ENCODE measurements at places on chromosomes 5 and 9.

- DNase-seq, result no peak
Measured at GRCh38 chr5:149221326-149221725, 50.3 kb upstream of the AFAP1L1 start.

DNA sequence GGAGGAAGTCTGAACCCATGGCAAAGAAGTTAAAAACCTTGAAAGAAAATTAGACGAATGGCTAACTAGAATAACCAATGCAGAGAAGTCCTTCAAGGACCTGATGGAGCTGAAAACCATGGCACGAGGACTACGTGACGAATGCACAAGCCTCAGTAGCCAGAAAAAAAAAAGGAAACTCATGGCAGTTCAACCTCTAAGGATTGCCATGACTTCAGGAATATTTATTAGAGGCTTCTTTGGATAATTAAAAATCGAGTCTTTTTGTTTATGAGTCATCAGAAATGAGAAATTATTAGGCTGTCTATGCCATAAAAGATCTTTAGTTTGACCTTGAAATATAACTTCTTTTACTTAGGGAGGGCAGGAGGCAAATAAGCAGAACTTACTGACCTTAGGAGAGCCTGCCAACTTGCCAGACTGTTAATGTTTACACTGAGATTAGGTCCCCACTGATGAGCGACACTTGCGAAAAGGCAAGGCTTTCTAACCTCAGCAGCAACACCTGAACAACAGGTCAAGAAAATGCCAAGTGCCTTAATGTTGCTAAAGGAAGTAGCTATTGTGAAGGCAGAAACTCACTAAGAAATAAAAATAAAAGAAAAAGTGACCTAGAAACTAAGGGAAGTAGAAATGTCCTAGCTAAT, 55.2 kb upstream of the TUSC1 start:
- DNase-seq, result no peak

DNA sequence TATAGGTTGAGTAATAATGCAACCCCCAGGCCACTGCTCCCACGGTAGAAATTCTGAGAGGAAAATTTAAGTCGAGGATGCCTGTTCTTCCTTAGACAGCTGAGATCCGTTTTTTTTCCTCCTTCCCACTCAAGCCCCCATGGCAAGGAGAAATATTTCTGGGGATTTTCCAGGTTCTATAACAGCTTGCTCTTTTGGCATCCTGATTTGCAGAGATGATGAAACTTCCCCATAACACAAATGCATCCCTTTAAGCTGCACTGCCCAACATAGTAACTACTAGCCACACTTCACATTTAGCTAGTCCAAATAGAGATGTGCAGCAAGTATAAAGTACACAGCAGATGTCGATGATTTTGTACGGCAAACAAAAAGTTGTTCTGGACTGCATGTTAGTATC, 32.5 kb upstream of the GNA14 start:
- DNase-seq, result no peak

- DNase-seq, result no peak
Measured at GRCh38 chr5:177365845-177366527, 8.3 kb downstream of the RGS14 start.

DNA sequence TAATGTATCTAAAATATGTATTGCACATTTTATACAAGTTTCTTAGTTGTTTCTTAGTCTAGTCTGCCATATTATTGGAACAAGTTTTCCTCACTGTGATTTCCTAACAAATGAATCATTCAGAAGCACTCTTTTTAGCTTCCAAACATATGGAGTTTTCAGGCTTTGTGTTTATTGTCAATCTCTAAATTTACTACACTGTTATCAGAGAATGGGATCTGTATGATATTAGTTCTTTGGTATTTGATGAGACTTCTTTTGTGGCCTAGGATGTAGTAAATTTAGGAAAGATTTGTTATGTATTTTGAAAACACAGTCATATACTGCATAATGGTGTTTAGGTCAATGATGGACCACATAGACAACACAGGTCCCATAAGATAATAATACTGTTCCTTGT, 25.7 kb downstream of the SREK1IP1 start:
- DNase-seq, result no peak

DNA sequence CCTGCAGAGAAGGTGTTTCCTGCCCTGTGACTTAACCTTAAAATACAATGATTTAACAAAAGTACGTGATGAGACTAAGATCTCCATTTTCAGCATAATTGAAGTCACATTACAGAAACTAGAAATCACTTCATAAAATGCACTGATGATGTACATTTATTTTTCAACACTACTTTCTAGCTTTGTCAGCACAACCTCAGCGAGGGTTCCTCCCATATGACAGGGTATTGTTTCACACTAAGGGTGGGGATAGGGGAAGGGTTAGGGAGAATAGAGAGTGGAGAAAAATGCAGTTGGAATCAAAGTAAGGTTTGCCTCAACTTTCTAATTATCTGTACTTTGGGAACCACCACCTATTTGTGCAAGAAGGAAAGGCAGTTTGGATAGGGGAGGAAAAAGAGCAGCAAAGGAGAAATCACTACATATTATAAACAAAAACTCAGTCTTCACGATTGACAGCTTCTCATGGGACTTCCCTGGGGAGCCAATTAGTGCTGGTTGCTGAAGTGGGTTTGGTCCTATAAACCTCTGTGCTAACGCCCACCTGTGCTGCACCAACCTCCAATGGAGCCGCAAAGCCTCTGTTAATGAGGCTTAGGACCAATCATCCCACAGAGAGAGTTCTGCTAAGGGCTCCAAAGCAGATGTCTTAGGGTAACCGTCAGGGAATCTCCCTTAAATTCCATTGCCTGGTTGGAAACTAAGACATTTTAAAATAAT, 369.2 kb upstream of the PDE4D start:
- no peak for DNase-seq

GRCh38 chr5:176994460-176995121, 12.0 kb downstream of the UIMC1 start:
- no peak for DNase-seq

- DNase-seq, result no peak
Measured at GRCh38 chr9:128371630-128372117, 500 bp downstream of the URM1 start.

DNA sequence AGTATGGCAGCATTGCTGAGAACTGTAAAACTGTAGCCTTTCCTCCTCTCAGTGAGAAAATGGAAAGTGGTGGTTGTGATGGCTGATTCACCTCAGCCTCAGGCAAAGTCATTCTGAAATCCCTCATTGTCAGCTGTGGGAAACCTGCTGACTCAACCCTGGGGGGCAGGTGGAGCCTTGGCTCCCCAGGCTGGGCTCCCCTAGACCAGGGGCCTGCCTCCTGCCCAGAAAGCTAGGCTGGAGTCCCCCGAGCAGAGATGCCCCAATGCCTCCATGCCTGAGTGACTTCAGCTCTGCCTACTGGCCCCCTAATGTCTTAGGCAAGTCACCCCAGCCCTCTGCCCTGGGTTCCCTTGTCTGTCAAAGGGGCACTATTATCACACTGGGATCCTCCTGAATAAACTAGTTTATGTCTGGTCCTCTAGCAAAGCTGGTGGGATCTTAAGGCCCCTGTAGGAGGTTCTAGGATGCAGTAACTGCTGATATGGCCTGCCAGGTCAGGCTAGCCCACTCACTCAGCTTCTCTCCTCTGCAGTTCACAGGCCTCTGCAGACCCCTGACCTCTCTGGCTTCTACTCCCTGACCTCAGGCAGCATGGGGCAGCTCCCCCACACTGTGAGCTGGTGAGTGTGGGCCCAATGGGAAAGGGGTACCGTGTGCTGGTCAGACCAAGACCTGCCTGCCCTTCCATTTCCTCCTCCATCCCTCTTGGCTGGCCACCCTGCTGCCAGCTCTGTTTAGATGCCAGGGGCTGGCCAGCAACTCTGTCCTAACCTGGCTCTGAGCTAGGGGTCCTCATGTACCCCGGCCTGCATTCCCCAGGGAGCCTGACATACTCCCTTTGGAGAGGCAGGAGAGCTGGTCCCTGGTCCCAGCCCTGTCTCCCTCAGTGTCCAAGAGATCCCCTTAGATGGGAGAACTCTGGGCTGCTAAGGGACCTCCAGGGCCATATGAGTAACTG, 24.2 kb downstream of the TCF7 start:
- DNase-seq, result no peak

- no peak for DNase-seq
Measured at GRCh38 chr9:38687389-38687842, 32.5 kb downstream of the FAM240B start.

DNA sequence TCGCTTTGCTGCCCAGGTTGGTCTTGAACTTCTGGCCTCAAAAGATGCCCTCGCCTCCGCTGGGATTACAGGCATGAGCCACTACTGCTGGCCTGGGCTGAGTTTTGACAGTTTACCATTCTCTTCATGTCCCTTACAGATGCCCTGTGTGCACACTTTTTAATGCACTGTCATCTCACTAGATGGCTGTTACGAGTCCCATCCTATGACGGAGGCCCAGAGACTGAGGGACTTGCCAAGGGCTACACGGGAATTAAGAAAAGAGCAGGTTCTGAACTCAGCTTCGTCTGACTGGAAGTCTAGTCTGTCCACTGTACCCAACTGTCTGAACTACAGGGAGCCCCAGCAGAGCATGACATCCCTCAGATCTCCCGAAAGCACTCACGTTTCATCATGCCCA, 63.9 kb downstream of the ARHGEF37 start:
- DNase-seq, result no peak

DNA sequence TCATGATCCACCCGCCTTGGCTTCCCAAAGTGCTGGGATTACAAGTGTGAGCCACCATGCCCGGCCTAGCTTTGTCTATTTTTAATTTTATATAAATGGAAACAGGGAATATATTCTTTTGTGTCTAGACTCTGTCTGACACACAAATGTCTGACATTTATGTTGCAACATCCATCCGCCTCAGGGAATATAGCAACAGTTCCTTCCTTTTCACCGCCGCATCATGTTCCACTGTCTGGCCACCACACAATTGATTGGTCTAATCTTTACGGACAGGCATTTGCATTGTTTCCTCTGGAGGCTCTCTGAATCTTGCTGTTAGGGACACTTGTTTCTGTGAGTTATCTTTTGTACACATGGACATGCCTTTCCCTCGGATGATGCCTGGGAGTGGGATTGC, 20.1 kb upstream of the TBC1D9B start:
- no peak for DNase-seq

Measured in CD4-positive, CD25-positive, alpha-beta regulatory T cell (primary cell).